Hippocampal formation (tissue), 2 donors: ENCODE measurements at places on chromosomes 13 and 19.

DNA sequence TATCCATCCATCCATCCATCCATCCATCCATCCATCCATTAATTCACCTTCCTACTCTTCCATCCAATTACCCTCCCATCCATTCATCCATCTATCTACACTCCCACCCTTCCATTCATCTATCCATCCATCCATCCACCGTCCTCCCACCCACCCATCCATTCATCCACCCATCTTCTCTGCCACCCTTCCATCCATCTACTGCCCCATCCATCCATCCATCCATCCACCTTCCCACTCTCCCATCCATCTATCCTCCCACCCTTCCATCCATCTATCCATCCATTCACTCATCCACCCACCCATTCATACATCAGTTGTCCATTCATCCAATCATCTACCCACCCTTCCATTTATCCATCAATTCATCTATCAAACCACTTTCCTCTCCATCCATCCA lies 54.3 kb downstream of the NWD1 start:
- DNase-seq, result no peak

GRCh38 chr19:33290956-33291622 lies 11.2 kb downstream of the CEBPA start:
- no peak for DNase-seq

DNA sequence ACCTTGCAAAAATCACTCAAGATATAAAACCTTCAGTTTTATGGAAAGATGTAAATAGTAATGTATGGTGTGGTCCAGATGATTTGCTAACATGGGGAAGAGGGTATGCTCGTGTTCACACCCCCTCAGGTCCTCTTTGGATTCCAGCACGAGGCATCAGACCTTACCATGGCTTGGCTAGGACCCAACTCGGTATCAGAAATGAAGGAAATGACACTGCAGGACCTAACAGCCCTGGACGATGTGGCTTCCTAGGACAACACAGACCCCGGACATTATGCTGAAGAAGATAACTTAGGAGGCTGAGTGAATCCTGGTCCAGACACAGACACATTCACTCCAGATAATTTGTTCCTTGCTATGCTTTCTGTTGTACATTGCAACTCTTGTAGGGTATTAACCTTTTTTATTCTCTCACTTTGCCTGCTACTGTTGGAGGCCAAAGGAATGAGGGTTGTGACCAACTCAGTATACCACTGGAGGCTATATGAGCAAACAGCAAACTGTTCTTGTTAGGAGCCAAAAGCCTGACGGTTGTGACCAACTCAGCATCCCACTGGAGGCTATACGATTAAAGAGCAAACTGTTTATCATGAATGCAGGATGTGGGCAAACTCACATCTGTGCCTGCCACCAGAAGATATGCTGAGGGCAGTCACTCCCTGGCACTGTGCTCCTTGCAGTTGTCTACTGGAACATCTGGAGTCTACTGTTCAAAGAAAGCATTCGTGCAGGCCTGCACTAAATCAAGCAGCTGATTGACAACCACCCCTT lies 121.7 kb downstream of the ZNF429 start:
- no peak for DNase-seq

GRCh38 chr13:48317511-48318376 lies 14.2 kb downstream of the RB1 start:
- DNase-seq, result no peak

GRCh38 chr19:6011206-6011605 lies 33.3 kb upstream of the RANBP3 start:
- no peak for DNase-seq

GRCh38 chr19:2449019-2449418 lies 7.7 kb downstream of the LMNB2 start:
- no peak for DNase-seq

GRCh38 chr19:1074544-1075283 lies 7.7 kb downstream of the ARHGAP45 start:
- no peak for DNase-seq

DNA sequence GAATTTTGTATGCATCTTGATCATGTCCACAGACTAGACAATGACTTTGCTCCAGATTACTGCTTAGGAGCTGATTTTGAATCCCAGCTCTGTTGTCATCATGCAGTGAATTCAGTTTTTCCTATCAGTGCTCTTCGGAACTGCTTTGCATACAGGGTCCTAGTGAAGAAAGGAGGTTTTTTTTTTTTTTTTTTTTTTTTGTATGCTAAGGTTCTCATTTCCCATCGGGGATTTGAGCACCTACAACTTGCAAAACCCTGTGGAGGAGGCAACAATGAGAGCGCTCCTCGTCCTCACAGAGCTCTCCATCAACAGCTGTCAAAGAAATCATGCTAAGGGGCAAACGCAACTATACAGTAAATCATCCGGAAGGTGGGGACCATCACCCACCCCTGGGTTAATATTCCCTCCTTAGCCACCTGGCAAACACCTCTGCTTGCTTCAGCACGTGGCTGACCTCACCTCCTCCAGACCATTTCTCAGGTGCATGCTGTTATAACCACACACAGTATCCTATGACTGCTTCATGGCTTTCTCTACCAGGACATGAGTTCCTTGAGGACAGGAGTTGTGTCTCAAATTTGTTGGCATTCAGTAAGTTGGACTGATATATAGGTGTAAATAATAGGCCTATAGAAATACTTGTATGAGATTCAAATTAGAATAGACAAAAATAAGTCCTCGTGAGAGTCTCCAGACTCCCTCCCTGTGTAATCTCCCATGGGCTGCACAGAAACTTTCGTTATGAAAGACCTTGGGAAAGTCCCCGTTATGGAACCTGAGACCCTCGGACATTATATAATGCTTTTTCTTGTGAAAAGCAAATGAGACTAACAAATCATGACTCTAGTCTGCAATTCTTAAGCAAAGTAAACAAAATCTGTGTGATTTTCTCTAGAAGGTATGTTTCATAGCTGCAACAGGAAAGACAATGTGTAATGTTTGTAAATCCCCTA lies 113.8 kb downstream of the KATNAL1 start:
- DNase-seq, result no peak

GRCh38 chr13:111916201-111916600 lies 150.7 kb upstream of the SOX1 start:
- DNase-seq, result no peak

- DNase-seq, result no peak
Observed at GRCh38 chr13:99991828-99992775, 10.5 kb downstream of the ZIC2 start.

GRCh38 chr19:12721656-12722565 lies 1.8 kb downstream of the TNPO2 start:
- DNase-seq, result peak; percentile 55

DNA sequence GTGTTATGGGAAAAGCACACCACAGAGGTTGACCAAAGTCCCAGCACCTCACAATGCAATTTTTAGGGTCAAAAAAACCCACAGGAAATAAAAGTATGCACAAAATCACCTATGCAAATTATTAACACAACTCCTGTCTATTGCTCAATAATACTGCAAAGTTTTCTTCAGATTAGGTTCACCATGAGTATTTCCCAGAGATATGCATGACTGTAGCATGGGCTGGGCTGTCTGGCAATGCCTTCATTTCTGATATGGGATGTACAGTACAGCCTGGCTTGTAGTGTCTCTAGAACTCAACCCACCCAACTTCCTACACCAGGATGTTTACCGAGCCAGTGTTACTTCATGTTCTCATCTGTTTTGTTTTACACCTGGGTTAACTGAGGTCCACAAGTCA lies 698.7 kb upstream of the ARGLU1 start:
- DNase-seq, result no peak

DNA sequence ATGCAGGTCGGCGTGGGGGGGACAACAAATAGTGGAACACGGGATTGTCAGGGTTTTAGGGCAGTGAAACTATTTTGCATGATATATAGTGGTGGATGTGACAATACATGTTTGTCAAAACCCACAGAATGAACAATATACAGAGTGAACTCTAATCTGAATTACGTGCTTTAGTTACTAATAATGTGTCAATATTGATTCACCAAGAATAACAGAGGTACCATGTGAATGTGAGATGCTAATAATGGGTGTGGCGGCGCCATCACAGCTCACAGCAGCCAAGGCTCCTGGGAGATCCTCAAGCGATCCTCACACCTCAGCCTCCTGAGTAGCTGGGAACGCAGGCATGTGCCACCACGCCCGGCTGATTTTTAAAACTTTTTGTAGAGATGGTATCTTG lies 12.9 kb downstream of the ELAVL1 start:
- DNase-seq, result no peak

DNA sequence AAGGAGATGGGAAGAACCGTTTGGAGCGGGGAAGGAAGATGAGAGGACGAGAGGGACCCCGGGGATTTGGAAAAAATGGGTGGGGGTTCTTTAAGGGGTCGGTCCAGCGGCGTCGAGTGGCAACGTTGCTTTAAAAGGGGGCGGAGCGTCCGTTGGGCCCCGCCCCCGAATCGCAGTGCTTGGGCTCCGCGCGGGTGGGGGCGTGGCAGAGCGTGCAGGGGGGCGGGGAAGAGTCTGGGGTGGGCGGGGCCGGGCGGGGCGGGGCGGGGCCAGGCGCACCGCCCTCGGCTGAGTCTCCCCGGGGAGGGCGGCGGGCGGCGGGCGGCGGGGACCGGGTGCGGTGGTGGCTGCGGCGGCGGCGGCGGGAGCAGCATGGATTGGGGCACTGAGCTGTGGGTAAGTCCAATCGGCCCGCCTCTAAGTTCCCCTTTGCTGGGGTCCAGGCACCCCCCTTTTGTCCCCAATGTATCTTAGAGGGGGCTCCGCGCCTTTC lies at the start of gene TRIP10:
Gene TRIP10, plus strand, starts transcription at position 291 of the 493 bp plus-strand sequence. Its CDS starts 82 bp downstream, at position 373.
- peak; percentile 65 for DNase-seq

GRCh38 chr19:1135454-1135853 lies 31.7 kb downstream of the GPX4 start:
- DNase-seq, result no peak

DNA sequence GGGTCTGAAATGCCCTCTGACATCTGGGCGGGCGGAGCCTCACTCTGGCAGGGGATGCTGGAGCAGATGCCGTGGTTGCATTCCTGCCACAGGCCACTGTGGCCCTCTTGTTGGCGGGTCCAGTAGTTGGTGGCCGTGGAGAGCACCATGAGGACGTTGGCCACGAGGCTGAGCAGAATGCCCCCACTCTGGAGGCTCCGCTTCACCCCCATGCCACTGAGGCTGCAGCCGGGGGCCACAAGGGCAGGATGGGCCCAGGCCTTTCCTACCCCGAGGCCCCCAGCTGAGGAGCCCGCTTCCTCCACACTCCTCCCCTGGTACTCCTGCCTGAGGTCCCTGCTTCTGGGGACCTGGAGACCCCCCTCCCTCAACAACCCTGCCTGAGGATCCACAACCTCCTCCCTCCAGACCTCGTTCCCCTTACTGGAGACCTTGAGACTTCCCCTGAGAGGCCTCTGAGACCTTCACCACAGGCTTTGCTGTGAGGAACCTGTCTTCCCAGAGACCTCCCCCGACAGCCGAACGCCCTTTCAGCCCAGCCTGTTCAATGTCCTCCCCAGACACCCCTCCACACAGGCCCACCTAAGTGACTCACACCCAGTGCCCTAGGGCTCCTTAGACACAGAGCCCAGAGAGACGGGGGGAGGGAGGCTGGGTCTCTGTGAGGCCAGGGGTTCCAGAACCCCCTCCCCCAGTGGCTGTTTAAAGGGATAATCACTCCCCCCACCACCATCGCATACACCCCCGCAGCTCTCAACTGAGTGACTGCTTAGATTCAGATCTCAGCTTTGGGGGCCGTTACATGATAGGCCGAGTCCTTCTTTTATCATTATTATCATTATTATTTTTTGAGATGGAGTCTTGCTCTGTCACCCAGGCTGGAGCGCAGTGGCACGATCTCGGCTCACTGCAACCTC lies at the start of gene CLDND2:
Gene CLDND2, minus strand, starts transcription at position 638 of the 917 bp plus-strand sequence. Its CDS starts 426 bp downstream, at position 212.
- no peak for DNase-seq

GRCh38 chr13:106177146-106177545 lies 358.3 kb downstream of the EFNB2 start:
- DNase-seq, result no peak

- no peak for DNase-seq
Observed at GRCh38 chr13:36051082-36051481, 80.1 kb downstream of the DCLK1 start.

DNA sequence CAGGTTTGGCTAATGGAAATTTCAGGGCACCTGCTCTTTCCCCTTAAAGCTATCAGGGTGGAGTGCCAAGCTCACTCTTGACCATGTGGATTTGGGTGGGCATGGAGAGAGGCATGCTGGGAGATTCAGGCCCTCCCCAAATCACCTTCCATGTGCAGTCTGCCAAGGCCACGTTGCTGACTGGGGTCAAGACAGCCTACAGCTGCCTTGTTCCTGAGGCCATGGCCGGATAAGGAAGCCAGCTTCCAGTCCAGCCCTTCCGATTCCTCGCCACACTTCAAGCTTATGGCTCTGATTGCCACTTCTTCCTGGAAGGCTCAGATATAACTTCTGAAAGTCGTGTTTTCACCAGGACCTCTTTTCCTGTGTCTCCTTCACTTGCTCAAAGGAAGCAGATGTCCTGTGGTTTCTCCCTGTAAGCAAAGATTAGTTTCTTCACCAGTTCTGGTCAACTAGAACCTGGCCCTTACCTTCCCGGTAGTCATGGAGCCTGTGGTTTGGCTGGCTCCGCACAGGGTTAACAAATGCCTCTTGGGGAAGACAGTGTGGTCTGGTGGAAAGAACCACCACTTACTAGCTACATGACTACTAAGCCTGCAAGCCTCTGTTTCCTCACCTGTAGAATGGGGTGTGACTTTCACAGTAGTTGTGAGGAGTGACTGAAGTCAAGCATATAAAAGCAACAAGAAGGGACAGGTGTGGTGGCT lies 16.1 kb upstream of the TPT1 start:
- no peak for DNase-seq

GRCh38 chr13:44232774-44233173 lies 140.8 kb upstream of the SERP2 start:
- no peak for DNase-seq

DNA sequence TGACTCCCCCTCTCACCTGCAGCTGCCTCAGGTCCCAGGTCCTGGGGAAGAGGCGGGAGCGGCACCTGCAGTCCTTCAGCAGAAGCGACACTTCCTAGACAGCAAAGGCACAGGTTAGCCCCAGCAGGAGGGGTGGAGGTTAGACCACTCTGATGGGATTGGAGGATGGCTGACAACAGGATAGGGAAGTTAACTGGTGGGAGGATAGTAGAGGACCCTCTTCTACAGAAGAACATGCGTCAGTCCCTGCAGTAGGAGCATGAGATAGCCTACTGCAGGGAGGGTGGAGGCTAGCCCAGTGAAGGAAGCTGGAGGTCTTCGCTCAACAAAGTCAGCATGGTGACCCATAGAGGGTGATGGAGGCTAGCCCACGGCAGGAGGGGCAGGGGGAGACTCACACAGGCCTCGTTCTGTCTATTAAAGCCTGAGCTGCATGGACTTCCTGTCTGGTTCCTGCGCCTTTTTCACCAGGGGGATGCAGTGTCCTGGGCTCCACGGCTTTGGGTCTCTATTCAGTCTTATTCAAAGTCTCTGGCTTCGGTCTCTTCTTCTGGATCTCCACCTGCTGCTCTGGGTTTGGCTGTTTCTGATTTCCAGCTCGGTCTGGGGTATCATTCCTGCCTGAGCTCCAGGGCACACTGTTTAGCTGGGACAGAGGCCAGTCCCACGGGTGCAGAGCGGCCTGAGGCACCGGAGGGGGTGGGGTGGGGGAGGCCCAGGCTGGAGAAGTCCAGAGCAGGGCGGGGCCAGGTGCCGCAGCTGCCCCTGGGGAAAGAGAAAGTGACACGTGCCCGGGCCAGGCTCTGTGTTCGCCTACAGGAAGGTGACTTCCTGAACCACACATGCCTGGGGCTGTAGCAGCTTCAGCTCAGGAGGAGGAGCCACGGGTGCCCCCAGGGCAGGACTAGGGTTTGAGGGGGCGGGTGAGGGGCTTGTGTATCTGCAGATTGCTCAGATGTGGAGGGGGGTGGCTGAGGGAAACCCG lies 7.3 kb downstream of the IFNL3 start:
- no peak for DNase-seq

GRCh38 chr19:33302974-33303790 lies 848 bp upstream of the CEBPA start:
- DNase-seq, result peak; percentile 49

- peak; percentile 60 for DNase-seq
Observed at GRCh38 chr19:2016041-2016807, 710 bp upstream of the BTBD2 start.
